ENCODE measurements at places on chromosomes 2 and 18. TPM values are rescaled to one million over a fixed set of nuclear protein-coding genes. Genes with fewer than 3 reads are reported as not detected.

Gene SH3BP4
- total RNA-seq: 49.1 TPM

Gene CFAP65
- total RNA-seq: 1.3 TPM

Gene FBXO15
- total RNA-seq: 1.3 TPM

Gene ABHD1
- total RNA-seq: 0.25 TPM

Gene ANKRD30BL
- not detected for total RNA-seq

Gene COL4A4
- 2.2 TPM for total RNA-seq
